ENCODE measurements at places on chromosomes 3 and 15.

DNA sequence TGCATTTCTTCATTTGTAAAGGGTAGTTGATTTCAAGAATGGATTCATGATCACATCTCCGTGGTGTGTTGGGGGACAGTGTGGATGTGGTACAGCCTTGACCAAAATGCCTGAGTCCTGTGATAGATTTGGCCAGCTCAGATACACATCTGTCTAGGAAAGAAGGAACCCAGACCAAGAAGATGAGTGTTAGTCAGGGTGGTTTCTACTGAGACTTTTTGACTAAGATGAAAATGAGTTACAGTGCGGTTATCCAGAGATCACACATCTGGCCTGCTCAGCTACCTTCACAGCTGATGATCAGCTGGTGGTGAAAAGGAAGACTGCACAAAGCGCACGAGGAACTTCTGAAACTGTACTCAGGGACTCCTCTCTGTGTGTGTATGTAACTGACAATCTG is 68.0 kb downstream of the FNDC3B start:
- no peak for DNase-seq

DNA sequence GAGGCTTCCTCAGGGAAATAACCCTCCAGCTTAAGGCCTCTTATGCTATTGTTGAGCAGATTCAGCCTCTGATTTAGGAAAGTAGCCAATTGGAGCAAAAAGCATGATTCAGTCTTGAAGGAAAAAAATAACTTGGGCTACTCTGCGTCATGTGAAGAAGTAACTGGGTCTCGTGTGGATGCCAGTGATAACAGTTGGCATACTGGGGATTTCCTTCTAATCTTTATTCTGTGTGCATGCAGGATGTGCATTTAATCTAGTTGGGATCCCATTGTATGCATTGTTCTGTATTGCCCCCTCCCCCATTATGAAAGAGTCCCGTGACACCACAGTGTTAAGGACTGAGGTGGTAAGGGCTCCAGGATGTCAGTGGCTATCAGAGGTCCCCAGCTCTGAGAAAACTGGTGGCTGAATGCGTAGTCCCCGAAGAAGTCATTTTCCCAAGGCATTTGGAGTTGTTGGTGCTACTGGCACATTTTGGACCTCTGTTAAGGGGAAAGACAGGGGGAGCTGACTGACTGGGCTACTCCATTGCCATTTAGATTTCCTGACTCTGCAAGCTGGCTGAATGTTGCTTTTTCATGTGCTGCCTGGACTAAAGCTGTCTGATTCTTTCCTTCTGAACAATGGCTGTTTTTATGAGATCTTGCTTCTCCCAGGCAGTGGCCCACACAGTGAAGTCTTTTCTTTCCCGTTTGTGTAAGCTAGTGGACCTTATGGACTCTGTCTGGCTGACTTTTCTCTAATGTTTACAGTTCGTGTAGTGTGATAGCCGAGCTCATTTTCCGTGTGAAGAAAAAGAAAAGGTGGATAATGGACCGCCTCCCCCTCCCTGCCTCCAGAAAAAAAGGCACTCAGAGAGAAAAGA is 38.4 kb upstream of the TRAK1 start:
- DNase-seq, result no peak

- DNase-seq, result no peak
Observed at GRCh38 chr3:64144241-64144900, 80.9 kb downstream of the PRICKLE2 start.

DNA sequence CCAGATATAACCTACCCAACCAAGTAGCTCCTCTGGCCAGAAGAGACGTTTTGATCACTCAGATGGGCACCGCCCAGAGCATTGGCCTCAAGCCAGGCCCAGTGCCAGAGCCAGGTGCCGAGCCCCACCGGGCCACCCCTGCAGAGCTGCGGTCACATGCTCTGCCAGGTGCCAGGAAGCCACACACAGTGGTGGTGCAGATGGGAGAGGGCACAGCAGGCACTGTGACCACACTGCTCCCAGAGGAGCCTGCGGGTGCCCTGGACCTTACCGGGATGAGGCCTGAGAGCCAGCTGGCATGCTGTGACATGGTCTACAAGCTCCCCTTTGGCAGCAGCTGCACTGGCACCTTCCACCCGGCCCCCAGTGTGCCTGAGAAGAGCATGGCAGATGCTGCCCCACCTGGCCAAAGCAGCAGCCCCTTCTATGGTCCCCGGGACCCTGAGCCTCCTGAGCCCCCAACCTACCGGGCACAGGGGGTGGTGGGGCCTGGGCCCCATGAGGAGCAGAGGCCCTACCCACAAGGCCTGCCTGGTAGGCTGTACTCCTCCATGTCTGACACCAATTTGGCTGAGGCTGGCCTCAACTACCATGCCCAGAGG is 19.1 kb upstream of the APEH start:
- no peak for DNase-seq

DNA sequence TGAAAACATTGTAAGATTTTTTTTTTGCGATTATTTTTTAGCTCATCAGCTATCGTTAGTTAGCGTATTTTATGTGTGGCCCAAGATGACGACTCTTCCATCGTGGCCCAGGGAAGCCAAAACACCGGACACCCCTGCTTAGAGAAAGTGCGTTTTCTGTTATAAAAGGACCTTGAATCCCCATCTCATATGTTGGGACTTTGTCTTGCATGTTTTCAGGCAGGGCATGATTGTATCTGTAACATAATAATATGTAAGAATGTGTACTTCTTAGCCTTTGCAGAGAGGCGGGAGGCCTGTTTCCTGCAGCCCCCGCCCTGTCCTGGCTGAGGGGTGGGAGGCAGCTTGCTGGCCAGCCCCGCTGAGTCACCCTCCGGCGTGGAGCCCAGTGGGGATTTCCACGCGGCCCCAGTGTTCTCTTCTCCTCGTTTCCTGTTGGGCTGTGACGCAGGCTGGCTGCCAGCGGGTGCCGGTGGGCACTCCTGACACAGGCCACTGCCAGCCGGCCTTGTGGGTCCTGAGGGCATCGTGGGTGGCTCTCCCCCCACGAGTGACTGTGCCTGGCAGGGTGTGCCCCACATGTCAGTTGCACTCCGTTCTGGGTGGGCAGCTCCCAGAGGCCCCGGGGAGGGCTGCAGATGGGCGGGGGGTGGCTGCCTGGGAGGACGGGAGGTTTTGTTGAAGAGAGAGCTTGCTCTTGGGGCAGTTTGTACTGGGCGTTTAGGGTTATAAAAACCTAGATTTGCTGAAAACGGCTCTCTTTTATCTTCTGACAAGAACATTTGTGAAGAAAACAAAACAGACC is 55.6 kb downstream of the SMAD3 start:
- no peak for DNase-seq

- no peak for DNase-seq
Observed at GRCh38 chr15:41884458-41884857, 9.4 kb downstream of the SPTBN5 start.

DNA sequence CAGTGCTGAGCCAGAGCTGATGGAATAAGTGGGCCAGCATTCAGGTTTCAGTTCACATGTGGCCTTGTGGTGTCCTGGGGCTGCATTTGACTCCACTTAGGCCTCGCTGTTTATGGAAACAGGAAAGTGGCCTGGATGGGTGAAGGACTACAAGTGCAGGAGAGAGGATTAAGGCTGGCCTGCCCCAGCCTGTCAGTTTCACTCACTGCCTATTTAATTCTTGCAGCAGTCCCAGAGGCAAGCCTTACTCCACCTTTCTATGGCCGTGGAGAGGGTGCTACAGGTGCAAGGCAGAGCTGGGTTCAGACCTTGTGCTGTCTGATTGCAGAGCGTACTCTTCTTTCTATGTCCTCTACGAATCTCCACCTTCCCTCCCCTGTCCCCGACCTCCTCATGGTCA is 37.7 kb downstream of the ABHD17C start:
- DNase-seq, result no peak

DNA sequence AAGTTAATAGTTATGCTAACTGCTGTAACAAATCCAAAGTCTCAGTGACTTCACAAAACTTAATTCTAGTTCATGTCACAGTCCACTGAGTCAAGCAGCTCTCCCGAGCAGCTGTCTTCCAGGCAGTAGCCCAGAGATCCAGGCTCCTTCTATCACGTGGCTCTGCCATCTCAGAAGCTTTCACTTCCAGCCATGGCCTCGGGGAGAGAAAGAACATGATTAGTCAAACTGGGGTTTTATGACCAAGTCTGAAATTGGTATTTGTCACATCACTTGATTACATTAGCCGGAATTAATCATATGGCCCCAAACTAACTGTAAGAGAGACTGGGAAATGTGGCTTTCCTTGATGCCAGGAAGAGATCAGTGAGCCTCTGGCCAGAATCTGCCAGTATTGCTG is 70.2 kb upstream of the DGKG start:
- DNase-seq, result no peak

GRCh38 chr3:138347960-138348753 is at the start of gene MRAS:
Gene MRAS (plus strand): TSS chr3:138348579. CDS start chr3:138372884, 24,305 bp downstream.
- no peak for DNase-seq

GRCh38 chr3:89740881-89741177 is 633.4 kb downstream of the EPHA3 start:
- no peak for DNase-seq

- DNase-seq, result no peak
Observed at GRCh38 chr3:23277688-23278087, 74.6 kb downstream of the UBE2E2 start.

DNA sequence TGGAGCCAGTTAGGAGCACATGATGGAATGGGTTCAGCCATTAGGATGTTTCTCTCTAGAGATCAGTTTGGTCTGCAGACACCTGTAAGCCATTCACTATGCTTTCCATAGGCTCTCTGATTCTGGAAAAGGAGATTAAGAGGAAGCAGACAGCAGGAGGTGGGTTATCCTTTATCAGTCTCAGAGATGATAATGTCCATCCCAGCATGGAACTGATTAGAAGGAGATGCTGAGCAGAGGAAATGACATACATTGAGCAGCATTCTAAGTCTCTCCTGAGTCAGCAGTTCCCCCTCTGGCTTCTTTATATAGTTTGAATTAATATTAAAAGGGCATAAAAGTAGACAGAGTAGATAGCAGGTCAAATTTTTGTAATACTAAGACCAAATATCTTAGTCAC is 591.1 kb downstream of the GBE1 start:
- no peak for DNase-seq

GRCh38 chr3:101867511-101867910 is 18.2 kb downstream of the NFKBIZ start:
- no peak for DNase-seq

GRCh38 chr3:159832024-159832423 is 156.6 kb upstream of the IL12A start:
- DNase-seq, result no peak

GRCh38 chr3:42664438-42664803 is 10.9 kb downstream of the ZBTB47 start:
- no peak for DNase-seq

GRCh38 chr3:17643691-17644090 is 98.7 kb downstream of the TBC1D5 start:
- DNase-seq, result no peak

DNA sequence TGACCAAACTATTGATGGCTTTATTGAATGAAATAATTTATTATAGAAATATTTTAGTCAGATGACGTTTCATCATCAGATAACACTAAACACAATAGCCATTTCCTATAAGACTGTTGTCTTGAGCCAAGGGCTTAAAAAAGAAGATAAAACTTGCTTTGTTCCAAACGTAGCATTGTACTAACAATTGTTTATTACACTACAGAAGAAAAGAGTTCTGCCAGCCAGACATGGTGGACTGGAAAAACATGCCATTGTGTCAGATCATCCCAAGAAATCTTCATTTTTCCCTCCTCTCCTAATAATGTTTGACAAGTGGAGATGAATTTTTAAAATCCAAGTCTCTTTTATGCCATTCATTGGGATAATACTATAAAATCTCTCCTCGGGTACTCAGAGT is 203.3 kb downstream of the CDIN1 start:
- DNase-seq, result no peak

- DNase-seq, result no peak
Observed at GRCh38 chr3:134326760-134327593, 47.3 kb downstream of the AMOTL2 start.

GRCh38 chr3:101635345-101635744 is 41.6 kb downstream of the ZBTB11 start:
- no peak for DNase-seq

GRCh38 chr3:20319551-20319950 is 133.5 kb upstream of the SGO1 start:
- DNase-seq, result no peak

DNA sequence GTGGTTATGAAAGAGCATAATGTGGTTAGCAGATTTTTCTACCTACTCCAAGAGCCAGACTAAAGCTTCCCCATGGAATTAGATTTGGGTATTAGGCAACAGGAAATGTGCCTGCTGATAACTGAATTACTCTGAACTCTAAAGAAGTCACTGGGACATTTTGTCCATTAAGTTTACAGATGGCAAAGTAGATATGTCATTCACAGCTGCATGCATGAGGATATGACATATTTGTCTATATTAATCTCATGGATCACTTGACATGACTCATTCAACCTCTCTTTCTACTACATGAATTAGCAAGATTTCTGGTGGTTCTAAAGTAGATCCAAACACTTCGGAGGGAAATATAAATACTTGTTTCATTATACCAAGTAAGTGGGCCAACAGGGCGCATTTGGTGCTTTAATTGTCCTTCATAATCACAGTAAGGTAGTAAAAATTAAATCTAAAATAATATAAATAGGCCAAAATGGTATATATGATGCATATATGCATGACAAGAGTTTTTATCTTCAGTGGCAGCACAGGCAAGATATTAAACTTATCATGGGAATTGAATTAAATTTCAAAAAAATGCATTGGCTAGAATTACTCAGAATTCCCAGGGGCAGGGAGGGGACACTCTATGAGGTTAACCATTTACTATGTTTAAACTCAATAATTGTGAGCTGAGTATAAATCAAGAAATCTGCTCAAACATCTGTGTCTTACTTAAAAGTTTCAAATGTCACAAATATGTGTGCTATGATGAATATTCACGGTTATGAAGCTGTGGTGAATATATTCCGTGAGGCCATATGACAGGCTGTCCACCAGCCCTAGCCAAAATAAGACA is 365.3 kb upstream of the KCNMB2 start:
- no peak for DNase-seq

DNA sequence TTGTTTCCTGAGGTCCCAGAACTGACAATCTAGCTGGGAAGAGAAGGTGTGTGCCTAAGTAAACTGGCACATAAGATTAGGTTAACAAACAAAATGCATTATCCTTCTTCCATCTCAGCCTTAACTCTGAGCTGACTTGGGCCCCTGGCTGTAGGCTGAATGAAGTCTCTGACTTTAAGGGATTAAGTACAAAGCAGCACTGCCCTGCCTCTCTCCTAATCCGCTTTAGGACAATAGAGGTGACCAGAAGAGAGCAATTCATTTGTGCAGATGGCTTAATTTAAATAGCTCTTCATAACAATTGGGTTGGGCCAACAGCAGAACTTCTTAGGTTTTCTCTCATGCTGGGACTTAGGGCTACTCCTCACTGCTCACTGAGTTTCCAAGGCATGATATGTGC is 181.6 kb upstream of the SOX14 start:
- DNase-seq, result no peak

DNA sequence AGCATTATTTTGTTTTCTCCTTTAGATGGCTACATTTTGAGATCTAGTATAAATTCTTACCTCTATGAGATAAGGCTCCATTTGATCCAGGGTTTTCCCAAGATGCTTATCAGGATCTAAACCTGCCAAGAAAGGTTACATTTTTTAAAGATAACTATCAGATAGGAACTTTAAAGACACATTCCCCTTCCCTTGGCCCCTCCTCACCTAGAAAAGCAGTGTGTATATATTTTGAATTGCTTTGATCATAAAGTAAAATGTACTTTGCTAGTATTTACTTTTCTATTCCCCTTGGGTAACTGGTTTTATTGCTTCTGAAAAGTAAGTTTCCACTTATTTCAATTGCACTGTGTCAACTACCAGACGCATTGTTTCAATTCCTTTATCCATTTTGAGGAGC is 135.2 kb downstream of the DPH6 start:
- no peak for DNase-seq

GRCh38 chr3:122679882-122680474 is 661 bp upstream of the PARP14 start:
- peak; percentile 27 for DNase-seq

- no peak for DNase-seq
Observed at GRCh38 chr3:124887177-124887931, at the start of gene ITGB5. Gene ITGB5 (minus strand): TSS chr3:124887365. CDS start chr3:124887000, 365 bp downstream.
